Activated CD8-positive, alpha-beta T cell treated with anti-CD3 and anti-CD28 coated beads, Interleukin-2, amount 10 ng/mL, durations not matched to agents 7 days and 5 days (primary cell): ENCODE measurements at places on chromosomes 3 and 15.
A peak's percentile ranks its signal among the peaks of the same experiment; 100 is the strongest.

GRCh38 chr15:41904541-41905005, 10.7 kb upstream of the SPTBN5 start:
- DNase-seq = peak; percentile 81

- no peak for DNase-seq
These were observed 630 bp downstream of the LXN start for GRCh38 chr3:158671821-158672214.

GRCh38 chr3:64716110-64716710, 28.4 kb upstream of the ADAMTS9 start:
- no peak for DNase-seq

- no peak for DNase-seq
These were observed 239.4 kb downstream of the XXYLT1 start for GRCh38 chr3:195031574-195032003.

DNA sequence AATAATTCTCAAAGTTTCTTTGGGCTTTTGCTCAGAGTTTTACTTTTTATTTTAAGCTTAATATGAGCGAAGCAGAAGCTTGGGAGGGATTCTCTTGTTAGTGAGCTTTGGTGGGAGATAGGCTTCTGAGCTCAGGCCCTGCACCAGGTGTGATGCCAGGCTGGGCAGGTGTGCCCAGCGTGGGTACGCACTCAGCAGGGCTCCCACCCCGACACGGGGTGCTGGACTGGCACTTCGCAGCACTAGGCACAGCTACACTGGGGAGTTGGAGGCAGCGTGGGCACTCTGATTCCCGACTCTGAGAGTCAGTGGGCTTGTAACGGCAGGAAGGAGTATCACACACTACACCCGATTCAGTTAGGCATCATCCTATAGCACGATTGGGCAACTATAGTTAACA, 244.0 kb downstream of the KLF13 start:
- DNase-seq = no peak

GRCh38 chr3:106208967-106209366, 340.2 kb upstream of the CBLB start:
- DNase-seq = no peak

- no peak for DNase-seq
These were observed 3.0 kb downstream of the POMGNT2 start for GRCh38 chr3:43102773-43103480.

DNA sequence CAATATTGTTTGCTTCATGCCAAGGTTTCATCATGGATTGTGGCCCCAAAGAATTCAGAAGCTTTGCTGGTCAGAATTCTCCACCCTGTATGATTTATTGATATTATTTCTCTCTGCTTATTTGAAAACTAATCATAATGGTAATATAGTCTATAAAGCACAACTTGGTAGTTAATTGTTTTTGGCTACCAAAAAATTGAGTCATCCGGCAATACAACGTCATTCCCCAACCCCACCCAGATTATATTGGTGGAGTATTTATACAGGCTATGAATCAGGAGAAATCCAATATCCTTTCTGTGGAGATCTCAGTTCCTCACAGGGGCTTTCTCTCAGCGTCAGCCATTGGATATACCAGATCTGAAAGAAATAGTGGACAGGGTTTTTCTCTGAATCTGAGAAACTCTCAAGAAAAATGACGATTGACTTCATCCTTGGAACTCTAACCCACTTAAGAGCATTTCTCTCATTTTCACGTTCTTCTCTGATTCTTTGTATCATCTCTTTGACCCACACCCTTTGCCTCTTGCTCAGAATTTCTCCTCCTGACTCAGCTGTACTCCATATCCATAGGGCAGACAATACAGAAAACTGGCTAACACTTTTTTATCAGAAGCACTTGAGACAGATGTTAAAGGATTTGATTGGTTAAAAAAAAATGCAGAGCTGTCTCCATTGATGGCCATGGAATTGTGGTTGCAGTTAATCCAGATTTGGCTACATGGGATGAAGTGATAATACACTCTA, 1055.8 kb upstream of the CADM2 start:
- DNase-seq = no peak

GRCh38 chr3:46901591-46902187, 24.2 kb downstream of the PTH1R start:
- no peak for DNase-seq

DNA sequence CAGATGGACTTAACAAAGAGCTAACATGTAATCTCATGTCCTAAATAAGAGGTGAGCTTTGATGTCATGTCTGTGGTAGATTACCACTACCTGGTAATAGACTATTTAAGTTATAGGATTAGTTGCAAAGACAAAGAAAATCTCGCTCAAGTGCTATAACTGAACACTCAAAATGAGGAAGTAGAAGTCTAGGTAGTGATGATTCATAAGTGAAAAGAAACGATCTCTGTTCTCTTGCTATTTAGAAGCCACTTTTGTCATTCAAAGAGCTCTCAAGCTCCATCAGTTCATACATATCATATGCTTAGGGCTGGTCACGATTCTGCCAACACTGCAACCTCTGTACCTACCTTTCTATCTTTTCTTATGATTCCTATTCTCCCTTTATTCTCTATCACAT, 110.9 kb downstream of the EDEM1 start:
- no peak for DNase-seq

DNA sequence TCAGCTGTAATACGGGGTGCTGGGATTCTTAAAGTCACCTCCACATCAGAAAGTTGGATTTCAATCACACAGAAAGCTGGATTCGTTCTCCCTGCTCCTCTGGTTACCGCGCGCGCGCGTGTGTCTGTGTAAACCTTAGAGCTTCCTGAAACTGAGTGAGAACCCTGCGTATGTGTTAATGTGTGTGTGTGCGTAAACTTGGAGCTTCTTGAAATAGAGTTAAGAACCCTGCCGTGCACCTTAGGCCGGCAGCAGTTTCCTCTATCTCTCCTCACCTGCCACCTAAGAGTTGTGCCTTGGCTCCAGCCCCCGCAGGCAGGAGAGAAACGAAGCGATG, 531 bp downstream of the LZTFL1 start:
- DNase-seq = no peak

DNA sequence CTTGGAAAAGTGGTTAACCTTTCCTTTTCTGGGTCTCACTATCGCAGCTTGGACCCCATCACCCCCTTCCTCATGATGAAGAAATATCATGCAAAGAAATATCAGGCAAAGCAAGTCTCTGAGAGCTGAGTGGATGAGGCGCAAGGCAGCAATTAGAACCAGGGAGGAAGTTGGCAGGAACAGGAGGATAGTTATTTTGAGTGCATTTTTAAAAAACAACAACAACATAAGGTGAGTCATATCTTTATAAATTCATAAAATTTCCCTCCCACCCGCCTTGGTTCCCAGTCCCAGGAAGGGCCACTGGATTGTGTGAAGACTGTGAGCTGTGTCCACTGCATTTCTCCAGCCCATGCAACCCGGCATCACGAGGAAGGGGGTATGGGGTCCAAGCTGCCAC, 316.9 kb upstream of the TLE3 start:
- no peak for DNase-seq

DNA sequence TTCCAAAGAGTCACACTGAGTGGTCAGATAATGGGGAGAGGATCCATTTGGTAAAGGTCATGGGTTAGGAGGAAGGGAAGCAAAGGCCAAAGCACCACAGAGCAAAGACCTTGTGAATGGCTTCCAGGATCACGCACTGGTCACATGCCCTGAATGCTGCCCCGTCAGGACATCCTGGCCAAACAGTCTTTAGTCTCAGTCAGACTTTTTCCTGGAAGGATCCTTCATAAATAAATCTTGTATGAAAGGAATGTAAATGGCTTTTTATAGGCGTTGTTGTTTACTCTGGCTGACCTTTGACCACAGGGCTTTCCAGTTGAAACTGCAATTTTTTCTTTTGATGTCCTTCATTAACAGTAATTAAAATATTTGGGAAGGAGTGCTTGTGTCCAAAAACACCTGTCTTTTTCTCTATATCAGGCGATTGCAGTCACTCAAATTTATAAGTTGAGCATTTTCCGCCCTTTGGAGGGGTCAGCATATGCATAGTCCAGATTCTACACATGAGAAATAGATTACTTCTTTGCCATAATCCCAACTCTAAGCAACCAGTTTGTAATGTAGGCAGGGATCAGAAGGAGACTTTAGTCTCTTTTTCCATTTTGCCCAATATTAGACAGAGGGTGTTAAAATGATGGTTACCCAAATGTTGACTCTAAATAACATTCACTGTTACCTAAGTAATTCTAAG, 48.4 kb downstream of the CHAC1 start:
- no peak for DNase-seq

DNA sequence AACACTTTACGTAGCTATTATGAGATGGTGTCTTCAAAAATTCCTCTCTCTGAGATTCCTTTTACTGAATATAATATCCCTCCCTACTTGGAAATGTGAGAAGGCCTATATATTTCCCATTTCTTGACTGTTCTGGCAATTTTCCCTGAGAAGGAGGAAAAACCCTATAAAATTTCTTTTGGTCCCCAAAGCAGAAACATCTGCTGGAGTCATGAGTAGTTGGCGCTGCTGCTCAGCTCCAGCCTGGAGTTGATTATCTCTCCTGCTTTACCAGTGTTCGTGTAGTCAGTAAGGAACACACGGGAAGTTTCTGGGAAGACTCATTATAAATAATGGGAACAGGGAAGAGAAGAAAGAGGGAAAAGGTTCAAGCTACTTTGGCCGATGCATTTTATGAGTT, 680.1 kb downstream of the EPHA3 start:
- no peak for DNase-seq

GRCh38 chr15:36370051-36370730, 209.2 kb upstream of the CDIN1 start:
- DNase-seq = no peak

DNA sequence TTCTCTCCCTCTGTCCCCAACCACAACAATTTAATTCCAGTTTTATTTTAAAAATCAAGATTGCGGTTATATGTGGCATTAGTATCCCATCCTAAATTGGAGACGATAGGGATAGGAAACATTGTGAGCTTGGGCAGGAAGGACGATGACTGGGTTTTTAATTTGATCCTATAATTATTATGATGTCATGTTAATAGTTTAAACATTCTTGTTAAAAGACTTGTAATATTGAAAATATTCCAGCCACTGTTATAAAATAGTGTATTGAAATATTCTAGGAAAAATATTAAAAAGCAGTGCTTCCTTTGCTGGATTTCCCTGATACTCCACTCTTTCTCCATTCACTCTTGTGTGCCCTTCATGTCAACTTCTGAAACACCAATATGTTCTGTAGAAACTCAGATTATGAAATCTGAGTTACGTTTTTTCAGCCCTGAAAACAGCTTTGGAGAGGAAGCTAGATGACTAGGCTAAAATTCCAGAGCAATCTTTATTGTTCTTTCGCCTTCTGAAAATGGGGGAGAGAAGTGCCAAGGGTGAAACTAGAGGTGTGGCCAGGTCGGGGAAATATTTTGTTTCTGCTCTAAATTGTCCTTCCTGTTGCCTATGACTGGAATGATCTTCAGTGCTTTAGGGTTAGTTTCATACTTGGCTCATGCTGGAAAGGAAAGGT, 46.1 kb upstream of the MAP3K13 start:
- no peak for DNase-seq

DNA sequence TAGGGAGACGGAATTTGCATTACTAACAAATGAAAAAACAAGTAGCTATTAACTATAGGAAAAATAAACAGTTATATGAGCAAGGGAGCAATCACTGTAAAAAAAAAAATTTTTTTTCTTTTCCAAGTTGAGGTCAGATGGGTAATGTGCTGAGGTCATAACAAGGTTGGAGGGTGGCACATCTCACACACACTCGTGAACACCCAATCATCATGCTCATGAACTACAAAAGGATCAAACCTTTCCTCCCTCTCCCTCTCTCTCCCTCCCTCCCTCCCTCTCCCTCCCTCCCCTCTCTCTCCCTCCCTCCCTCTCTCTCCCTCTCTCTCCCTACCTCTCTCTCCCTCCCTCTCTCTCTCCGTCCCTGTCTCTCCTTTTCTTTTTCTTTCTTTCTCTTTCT, 97.9 kb upstream of the CGNL1 start:
- no peak for DNase-seq

DNA sequence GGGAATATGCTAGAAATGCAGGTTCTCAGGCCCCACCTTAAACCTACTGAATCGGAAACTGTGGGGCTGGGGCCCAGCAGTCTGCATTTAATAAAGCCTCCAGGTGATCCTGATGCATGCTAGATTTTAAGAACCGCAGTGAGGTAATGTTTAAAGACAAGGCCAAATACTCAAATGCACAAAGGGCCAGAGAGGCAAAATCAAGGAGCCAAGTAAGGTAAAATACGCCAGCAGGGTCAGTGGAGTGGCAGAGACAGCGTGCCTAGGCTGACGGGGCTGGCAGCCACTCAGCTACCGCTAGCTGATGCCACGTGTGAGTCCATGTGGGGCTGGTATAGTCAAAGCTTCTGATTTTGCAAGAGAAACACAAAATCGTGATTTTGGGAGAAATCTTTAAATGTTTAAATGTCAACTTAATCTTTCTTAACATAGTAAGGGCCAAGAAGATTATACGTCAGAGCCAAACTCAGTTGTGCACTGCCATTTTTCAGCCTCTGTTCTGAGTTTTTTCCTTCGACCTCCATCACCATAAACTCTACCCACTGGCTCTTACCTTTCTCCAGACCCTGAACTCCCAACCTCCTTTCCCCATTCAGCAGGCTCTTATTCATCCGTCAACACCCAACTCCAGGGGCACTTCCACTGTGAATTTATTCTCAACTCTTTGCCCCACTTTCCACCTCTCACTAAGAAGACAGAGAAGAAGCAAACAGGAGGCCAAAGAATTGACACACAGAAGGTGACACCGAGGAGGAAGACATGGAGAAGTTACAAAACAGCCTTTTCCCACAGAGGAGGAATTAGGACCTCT, 136.6 kb upstream of the RAD18 start:
- no peak for DNase-seq

DNA sequence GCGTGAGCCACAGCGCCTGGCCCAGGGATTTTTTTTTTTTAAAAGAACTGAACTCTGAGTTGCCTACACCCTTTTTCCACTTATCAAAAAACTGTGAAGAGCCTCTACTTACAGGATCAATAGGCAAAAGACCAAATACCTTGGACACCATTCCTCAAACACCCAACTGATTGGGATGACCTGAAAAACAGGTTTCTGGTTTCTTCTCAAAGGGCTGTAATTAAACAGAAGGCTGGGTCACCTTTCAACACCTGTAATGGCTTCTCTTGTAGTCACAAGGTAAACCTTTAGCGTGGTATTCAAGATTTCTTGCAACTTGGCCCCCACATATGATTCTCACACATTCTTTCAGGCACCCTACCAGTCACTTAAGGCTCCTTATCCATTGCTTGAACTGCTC, 38.4 kb upstream of the PLXND1 start:
- no peak for DNase-seq

DNA sequence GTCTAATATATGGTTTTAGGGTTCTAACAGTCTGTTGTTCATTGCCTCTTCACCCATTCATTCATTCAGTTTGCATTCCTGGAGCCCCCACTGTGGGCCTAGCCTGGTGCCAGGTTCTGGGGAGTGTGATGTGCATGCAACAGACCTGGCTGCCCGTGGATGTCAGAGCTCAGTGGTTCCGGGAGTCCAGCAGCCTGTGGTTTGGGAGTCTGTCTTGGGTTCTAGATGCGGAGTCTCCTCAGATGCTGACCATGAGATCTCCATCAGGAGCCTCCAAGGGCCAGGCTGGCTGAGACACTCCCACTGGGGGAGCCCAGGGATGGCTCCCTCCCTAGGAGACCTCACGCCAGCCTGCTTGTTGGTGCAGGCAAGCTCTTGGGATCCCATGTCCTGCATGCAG, 92.1 kb upstream of the SEC13 start:
- no peak for DNase-seq
